Stimulated activated naive CD4-positive, alpha-beta T cell treated with Interleukin-2 at 50 U/mL for 16 hours (primary cell): ENCODE measurements at places on chromosomes 4 and X.
A peak's percentile ranks its signal among the peaks of the same experiment; 100 is the strongest.

GRCh38 chr4:147994076-147994475, 262.2 kb downstream of the ARHGAP10 start:
- DNase-seq: no peak

GRCh38 chrX:143788265-143788664, 67.7 kb upstream of the SPANXN2 start:
- no peak for DNase-seq

- DNase-seq: no peak
These were observed 475.3 kb downstream of the EPHA5 start for GRCh38 chr4:65195002-65195401.

GRCh38 chr4:40178672-40179071, 18.2 kb upstream of the RHOH start:
- DNase-seq: no peak

- DNase-seq: no peak
These were observed 72.9 kb downstream of the WDR44 start for GRCh38 chrX:118418811-118419251.

DNA sequence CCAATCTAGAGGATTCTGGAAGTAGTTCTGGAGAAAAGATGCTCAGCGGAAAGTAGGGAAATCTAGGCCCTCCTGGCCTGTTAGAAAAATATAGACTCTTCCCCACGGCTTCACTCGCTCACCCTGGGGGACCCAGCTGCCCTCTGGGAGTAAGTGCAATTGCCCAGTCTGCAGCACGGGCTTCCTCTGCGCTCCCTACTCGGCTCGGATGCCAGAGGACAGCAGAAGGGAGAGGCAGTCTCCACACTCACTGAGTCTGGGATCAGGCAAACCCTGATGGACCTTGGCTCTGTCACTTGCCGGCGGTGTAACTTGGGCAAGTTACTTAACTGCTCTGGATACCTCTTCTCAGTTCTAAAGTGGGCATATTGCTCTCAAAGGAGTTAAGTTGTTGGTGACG, 2.1 kb downstream of the SHISA3 start:
- no peak for DNase-seq

- DNase-seq: no peak
These were observed 145.6 kb downstream of the RAP1GDS1 start for GRCh38 chr4:98406819-98407218.

DNA sequence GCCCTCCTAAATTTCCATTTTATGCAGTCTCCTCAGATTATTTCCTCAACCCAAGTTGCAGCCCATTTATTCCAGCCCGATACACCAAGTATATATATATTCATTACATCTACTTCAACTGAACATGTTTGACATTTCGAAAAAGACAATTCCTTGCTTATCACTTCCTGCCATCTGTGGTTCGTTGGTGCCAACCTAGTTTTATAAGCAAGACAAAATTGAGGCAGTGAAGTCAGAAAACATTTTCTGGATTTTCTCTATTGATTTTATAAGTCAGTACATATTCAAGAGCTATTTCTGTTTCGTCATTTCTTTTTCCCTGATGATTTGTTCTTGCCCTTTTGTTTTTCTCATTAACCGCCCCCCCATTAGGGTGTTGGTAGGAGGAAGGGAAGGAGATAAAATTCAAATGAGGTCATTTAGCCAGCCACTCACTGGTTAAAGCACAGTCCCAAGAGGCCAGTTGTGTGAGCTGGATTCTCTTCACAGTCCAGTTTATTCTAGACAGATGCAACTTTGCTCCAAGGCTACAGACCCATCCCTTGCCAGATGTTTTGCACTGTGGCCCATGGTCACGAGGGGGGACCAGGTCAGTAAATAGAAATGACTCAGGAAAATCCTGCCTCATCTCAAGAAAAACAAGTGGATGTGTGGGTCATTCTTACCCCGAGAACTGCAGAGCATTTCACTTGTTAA, 20.3 kb upstream of the VEGFD start:
- no peak for DNase-seq

GRCh38 chr4:66298569-66298968, 628.3 kb upstream of the EPHA5 start:
- DNase-seq: no peak

- DNase-seq: no peak
These were observed 4.4 kb downstream of the FBXW7 start for GRCh38 chr4:152531479-152531878.

DNA sequence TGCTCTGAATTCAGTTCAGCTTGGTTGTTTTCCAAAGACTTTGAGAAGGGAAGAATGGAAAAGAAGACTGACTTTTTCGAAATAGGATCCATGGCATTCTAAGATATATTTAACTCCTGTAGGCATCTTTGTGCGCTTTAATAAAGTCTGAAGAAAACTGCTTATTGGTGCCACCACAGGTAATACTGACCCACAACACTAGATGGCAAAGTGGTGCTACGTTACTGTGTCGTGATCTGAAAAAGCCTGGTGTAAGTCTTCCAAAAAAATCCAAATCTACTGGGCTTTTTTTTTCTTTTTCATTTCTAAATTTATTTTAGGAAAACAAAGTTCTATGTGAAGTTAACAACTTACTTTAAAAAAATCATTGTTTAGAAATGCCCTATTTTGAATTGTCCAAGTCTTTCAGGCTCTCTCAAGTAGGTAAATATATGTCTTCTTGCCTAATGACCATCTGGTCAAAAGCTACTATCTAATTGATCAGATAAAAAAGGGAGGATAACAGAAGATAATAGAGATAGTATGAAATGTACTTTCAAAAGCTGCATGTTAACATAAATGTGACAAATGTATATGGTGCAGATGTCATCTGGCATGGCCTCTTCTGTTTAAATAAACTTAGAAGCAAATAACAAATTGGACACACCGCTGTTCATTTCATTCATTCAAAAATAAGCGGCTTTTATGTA, 47.0 kb upstream of the MID1IP1 start:
- peak; percentile 10 for DNase-seq

DNA sequence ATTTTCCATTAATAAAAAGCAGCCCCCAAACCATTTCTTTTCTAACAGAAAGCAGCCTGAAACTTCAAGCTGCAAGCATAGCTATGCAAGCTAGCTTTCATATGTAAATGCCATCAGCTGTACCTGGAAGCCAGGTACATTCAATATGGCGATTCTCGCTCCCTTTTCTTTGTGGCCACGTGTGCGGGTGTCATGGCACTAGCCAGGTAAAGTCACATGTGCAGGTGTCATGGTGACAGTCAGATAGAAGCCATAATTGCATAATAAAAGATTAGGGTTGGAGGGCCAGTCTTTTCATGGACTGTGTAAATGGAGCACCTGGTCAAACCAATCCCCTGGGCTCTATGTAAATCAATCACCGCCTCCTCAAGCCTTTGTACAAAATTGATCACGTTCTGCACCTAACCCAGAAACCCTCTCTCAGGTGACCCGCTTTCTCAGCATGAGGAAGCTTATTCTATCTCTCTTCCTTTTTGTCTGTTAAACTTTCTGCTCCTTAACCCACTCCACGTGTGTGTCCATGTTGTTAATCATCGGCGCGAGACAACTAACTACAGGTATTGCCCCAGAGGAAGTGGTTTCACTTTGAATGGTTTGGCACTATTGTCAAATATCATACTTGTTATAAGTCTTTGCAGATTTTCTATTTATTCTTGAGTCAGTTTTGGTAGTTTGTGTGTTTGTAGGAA, 18.0 kb upstream of the RHOXF2 start:
- no peak for DNase-seq

- no peak for DNase-seq
These were observed 14.7 kb downstream of the GBA3 start for GRCh38 chr4:22707390-22707789.

DNA sequence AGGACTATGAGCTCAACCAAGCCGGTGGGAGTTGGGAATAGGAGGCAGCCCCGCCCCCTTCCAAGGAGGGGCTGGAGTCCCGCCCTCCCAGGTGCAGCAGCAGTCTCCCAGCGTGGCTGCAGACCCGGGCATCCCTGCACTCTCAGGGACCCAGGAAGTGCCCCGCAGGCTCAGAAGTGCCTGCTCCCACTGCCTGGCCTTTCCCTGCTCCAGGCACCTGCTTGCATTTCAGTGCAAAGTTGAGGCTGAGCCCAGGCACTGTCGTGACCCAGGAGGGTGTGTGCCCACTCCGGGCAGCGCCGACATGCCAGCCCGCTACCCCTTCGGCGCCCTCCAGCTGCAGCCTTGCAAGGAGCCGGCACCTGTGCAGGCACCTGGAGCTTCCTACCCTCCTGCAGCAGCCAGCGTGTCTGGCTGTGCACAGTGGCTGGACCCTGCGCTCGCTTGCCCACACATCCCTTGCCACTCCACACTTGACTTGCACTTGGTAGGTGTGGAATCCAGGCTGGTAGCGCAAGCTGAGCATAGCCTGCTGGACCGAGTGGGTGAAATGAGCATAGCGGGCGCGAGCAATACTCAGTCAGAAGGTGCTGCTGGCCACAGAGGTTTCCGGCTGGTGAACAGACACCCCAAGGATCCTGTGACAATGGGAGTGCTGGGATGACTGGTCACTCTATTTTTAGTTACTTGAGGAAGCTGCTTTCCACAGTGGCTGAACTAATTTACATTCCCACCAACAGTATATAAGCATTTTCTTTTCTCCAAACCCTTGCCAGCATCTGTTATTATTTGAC, 236.3 kb downstream of the PCDH10 start:
- DNase-seq: no peak

DNA sequence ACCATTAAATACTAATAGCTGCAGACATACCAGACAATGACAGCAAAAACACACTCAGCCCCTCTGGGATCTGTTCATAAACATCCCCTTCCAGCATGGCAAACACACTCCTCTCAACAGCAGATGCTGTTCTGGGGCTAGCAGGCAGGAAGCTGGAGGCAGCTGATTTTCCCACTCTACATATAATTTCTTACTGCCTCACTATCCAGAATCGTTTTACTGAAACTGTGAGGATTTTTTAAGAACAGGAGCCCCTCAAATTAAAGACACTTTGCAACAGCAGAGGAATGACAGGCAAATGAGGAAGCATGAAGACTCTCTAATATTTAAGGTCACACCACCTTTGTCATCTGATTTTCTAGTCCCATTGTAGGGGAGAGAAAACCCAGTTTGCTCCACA, 2.2 kb downstream of the MAPK10 start:
- DNase-seq: no peak

DNA sequence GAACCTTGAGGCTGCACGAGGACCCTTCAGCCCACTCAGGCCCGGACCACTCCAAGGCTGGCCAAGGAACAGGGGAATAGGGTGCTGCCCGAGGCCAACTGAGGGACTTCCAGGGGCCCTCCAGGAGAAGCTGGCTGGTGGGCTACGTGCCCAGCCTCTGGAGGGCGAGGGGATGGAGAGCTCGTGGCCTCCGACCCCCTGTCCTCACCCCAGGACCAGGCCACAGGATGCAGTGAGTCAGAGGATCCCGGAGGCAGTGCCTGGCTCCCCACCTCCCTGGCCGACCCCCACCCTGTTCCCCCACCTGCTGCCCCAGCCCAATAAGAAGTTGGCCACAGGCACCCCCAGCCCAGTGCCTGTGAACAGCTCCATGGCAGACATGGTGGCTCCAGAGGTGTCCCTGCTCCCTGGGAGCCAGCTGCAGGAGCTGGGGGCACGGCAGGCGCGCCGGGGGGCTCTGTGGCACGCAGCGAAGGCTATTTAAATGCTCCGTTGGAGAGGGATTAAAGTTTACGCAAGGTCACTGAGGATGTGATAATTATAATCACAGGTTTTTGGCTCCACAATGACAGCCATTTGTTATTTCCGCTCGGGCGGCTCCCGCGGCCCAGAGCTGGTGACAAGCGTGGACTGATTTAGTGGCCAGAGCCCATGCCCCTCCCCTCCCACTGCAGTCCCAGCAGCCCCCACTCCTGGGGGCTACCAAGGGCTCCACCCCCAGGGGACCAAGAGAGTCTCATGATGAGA, 95.7 kb upstream of the NKX1-1 start:
- no peak for DNase-seq

GRCh38 chr4:117135634-117136354, 50.4 kb upstream of the TRAM1L1 start:
- DNase-seq: no peak

GRCh38 chr4:111475001-111475400, 670.3 kb upstream of the FAM241A start:
- no peak for DNase-seq

- DNase-seq: no peak
These were observed 116.3 kb downstream of the SHROOM4 start for GRCh38 chrX:50697691-50698090.

- DNase-seq: no peak
These were observed 52.1 kb upstream of the NDST4 start for GRCh38 chr4:115165503-115165902.

- DNase-seq: no peak
These were observed 37.5 kb downstream of the MTMR1 start for GRCh38 chrX:150730719-150731118.

DNA sequence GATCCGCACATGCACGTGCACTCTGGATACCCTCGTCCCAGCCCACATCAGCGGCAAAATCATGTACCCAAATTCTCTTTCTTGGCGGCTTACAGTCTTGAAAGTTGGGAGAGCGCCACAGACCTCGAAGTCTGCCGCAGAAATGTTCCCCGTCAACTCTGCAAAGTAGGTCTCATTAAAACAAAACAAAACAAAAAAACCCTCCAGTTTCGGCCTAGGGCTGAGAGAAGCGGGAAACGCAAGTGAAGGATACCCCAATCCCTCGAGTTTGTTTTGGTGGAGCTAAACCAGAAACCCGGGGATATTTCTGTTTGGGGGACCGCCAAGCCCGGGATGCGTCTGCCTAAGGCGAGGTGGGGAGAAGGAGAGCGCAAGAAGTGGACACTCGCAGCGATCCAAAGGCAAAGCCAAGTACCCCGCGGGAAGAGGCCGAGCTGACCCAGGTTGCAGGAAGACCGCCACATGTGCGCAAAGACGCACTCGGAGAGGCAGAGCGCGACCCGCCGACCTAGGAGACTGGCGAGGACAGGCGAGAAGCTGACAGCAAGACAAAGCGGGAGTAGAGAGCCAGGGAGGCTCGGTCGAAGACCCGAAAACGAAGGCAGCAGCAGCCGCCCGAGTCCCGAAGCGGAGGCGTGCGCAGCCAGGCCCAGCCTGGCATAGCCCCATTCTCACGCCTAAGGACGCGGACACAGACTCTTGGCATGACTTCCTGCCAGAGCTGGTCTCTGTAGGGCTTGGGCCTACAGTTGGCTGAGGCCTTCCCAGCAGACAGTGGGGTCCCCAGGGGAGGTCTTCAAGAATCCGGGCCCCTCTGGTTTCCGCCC, 49.6 kb upstream of the BCOR start:
- no peak for DNase-seq

DNA sequence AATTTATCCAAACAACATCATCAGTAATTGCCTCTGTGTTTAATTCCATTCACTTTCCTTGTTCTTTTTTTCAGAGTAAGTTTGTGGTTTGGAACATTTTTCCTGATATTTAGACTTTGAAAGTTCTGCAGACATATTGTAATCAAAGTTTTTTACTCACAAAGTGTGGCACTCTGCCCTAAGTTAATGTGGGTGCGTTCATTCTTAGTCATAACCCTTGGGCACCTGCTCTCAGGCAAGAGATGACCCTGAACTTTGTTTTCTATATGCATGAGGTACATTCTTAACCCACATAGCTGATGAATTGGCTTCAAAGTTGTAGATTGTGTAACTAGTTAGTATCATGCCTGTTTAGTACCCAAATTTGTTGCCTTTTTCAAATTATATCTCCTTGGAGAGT, 424.3 kb downstream of the GRXCR1 start:
- DNase-seq: no peak
